Peyer's patch (tissue), 4 donors: ENCODE measurements at places on chromosomes 3 and 15. TPM values are rescaled to one million over a fixed set of nuclear protein-coding genes. Genes with fewer than 3 reads are reported as not detected.

Gene IL17RD
- total RNA-seq: 0.95 TPM

Gene FRMD4B
- total RNA-seq: 27.2 TPM

Gene EBLN2
- 8.2 TPM for total RNA-seq

Gene HTR3E
- total RNA-seq: 1.2 TPM

Gene GOLGA6L22
- not detected for total RNA-seq

Gene ILDR1
- 4.7 TPM for total RNA-seq

Gene RASL12
- total RNA-seq: 5.1 TPM

Gene SUCNR1
- 0.35 TPM for total RNA-seq

Gene KIF15
- total RNA-seq: 0.85 TPM

Gene GOLGB1
- 134 TPM for total RNA-seq

Gene PLSCR2
- total RNA-seq: not detected

Gene TEX55
- not detected for total RNA-seq

Gene ZNF774
- 11.7 TPM for total RNA-seq

Gene FBLN2
- total RNA-seq: 31.4 TPM

- H3K36me3 ChIP-seq: no peaks in the 10 kb centered on the region
- H3K4me3 ChIP-seq: no peak overlapping the region
- no peaks in the 10 kb centered on the region for H3K27me3 ChIP-seq
- no peak overlapping the region for H3K27ac ChIP-seq
- no peak for DNase-seq
Observed at GRCh38 chr3:63576846-63577245, 75.6 kb upstream of the SNTN start.

DNA sequence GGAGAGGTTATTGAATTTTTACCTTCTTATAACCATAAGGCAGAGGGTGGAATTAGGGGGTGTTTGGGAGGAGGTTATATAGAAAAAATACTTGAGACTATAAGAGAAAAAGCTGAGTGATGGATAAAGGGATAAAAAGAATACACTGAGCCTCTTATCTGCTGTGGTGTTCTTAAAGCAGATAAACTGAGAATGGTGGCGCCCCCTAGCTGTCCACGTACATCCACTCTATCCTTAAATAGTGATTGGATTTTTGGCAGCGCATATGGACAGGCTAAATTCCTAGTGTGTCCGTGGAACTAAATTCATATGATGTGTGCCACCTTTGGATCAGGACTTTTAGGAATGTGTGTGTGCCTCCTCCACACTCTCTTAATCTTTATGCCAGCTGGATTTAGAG lies 121.1 kb downstream of the OXSM start:
- no peaks in the 10 kb centered on the region for H3K36me3 ChIP-seq
- DNase-seq: peak; percentile 52

DNA sequence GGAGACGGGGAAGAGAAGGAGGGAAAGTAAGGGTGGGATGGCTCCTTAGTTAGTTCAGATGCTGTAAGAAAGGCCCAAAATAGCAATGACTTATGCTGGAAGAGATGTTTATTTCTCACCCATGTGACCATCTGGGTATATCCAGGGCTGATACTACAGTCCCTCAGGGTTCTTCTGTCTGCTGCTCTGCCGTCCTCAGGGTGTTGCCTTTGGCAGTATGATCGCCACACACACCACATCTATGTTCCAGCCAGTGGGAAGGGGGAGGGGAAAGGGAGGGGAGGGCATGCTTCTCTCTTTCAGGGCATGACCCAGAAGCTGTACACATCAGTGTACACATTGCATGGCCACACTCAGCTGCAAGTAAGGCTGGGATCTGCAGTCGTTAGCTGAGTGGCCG lies 10.2 kb downstream of the CD276 start:
- no peak overlapping the region for H3K4me3 ChIP-seq
- peaks cover 6% of the 10 kb centered on the region for H3K4me1 ChIP-seq
- no peaks in the 10 kb centered on the region for H3K27me3 ChIP-seq
- no peak overlapping the region for H3K27ac ChIP-seq
- DNase-seq: peak; percentile 18
- H3K36me3 ChIP-seq: no peaks in the 10 kb centered on the region

GRCh38 chr3:98784666-98785600 lies 21.8 kb downstream of the ST3GAL6 start:
- H3K4me1 ChIP-seq: no peaks in the 10 kb centered on the region
- H3K4me3 ChIP-seq: no peak overlapping the region
- DNase-seq: no peak
- H3K36me3 ChIP-seq: no peaks in the 10 kb centered on the region

DNA sequence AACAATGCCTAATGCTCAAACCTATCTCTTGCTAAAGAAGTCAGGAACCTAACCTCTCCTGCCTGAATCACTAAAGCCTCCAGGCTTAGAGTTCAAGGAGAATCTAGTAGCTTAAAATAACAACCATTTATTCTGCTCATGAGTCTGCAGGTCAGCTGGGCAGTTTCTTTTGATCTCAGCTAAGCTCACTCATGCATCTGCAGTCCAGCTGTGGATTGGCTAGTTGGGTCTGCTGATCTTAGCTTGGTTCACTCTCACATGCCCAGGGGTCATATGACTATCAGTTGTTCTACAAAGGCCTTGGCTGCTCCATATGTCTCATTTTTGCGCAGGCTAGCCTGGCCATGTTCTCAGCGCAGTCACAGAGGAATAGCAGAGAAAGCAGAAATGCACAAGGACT lies 109.2 kb upstream of the STT3B start:
- no peaks in the 10 kb centered on the region for H3K36me3 ChIP-seq
- H3K4me3 ChIP-seq: no peak overlapping the region

GRCh38 chr3:126621171-126621570 lies 33.8 kb downstream of the TXNRD3 start:
- no peaks in the 10 kb centered on the region for H3K36me3 ChIP-seq
- H3K27me3 ChIP-seq: no peaks in the 10 kb centered on the region

- no peaks in the 10 kb centered on the region for H3K27me3 ChIP-seq
- H3K36me3 ChIP-seq: no peaks in the 10 kb centered on the region
- H3K4me3 ChIP-seq: no peak overlapping the region
- DNase-seq: no peak
- H3K4me1 ChIP-seq: no peaks in the 10 kb centered on the region
Observed at GRCh38 chr3:56277236-56277635, 191.0 kb downstream of the ERC2 start.

GRCh38 chr15:66017000-66017399 lies 147.7 kb downstream of the RAB11A start:
- no peak overlapping the region for H3K4me3 ChIP-seq
- no peaks in the 10 kb centered on the region for H3K27me3 ChIP-seq
- DNase-seq: no peak
- H3K27ac ChIP-seq: no peak overlapping the region
- H3K4me1 ChIP-seq: no peaks in the 10 kb centered on the region

DNA sequence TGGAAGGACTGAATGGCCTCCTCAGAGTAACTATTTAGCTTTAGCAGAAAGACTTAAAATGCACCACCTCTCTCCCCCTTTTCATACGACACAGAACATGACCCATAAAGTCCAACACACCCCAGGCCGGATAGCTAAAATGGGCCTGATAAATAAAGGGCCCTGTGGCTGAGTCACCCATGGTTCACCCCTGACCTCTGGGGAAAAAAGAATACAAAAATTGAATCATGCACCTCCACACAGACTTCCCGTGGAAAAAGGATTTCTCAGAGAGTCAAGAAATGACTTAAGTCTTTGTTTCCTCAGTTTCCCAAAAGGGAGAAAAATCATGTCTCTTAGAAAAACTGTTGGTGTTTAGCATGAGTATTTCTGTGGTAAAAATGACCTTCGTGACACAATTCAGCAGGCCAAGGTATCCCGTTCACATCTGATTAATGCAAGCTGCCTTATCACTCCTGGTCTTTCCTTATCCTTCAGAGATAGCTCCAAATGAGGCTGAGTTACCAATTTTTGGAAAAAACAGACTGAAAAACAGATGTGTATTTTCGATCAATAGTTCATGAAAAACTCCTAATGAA lies 34.0 kb upstream of the ARHGEF3 start:
- H3K27ac ChIP-seq: no peak overlapping the region
- no peak overlapping the region for H3K4me3 ChIP-seq
- no peak for DNase-seq
- H3K4me1 ChIP-seq: no peaks in the 10 kb centered on the region

DNA sequence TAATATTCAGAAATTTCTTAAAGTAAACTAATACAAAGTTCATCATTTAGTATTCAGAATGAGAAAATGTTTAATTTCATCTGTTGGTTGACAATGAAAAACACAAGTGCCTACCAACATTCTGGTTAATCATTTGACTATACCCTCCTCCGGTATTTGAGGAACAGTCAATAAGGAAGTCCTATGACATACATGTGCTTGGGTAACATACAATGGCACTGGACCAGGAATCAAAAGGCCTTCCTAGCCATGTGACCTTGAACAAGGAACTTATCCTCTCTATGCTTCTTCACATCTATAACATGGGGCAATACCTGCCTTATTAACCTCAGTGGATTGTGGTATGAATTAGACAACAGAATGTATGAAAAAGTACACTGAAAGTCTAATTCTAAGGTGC lies 65.8 kb downstream of the ZNF280D start:
- H3K27me3 ChIP-seq: no peaks in the 10 kb centered on the region
- no peak overlapping the region for H3K4me3 ChIP-seq
- no peaks in the 10 kb centered on the region for H3K4me1 ChIP-seq
- no peak for DNase-seq
- no peak overlapping the region for H3K27ac ChIP-seq

DNA sequence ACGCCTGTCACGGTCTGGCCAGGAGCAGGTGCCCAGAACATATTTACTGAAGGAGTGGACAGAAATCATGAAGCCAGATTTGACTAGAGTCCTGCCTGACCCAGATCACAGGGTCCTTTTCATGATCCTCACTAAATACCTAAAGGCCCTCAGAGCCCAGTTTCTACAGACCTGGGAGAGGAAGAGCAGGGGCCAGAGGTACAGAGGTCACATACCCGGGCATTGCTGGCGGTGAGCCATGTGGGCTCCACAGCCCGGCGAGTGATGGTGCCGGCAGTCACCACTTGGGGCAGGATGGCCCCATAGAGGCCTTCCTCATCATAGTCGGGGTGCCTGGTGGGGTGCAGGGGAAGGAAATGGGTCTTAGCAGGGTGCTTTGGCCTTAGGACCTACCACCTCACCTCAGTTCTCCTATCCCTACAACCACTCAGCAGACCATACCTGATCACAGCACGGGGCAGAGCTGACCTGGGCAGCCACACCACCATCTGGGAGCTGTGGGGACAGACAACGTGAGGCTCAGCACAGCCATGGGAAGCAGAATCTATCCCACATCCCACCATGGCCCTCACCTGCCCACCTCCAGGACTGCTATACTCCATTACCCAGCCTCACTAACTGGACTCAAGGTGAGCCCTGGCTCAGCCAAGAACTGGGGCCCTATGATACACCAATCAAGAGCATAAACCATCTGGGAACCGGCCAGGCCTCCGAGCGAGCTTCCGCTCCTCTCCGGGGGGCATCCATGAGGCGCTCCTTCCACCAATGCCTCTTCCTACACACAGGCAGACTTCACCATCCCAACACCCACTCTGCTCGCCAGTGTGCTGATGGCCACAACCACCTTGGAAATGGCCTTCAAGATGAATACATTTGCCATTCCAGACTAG lies 12.9 kb downstream of the POLG start:
- H3K36me3 ChIP-seq: peaks cover 5% of the 10 kb centered on the region
- H3K4me1 ChIP-seq: no peaks in the 10 kb centered on the region
- no peak overlapping the region for H3K27ac ChIP-seq
- DNase-seq: peak; percentile 69
- no peak overlapping the region for H3K4me3 ChIP-seq

- H3K4me3 ChIP-seq: no peak overlapping the region
- no peaks in the 10 kb centered on the region for H3K4me1 ChIP-seq
- H3K36me3 ChIP-seq: no peaks in the 10 kb centered on the region
- DNase-seq: no peak
Observed at GRCh38 chr15:31598620-31599019, 272.0 kb downstream of the KLF13 start.

DNA sequence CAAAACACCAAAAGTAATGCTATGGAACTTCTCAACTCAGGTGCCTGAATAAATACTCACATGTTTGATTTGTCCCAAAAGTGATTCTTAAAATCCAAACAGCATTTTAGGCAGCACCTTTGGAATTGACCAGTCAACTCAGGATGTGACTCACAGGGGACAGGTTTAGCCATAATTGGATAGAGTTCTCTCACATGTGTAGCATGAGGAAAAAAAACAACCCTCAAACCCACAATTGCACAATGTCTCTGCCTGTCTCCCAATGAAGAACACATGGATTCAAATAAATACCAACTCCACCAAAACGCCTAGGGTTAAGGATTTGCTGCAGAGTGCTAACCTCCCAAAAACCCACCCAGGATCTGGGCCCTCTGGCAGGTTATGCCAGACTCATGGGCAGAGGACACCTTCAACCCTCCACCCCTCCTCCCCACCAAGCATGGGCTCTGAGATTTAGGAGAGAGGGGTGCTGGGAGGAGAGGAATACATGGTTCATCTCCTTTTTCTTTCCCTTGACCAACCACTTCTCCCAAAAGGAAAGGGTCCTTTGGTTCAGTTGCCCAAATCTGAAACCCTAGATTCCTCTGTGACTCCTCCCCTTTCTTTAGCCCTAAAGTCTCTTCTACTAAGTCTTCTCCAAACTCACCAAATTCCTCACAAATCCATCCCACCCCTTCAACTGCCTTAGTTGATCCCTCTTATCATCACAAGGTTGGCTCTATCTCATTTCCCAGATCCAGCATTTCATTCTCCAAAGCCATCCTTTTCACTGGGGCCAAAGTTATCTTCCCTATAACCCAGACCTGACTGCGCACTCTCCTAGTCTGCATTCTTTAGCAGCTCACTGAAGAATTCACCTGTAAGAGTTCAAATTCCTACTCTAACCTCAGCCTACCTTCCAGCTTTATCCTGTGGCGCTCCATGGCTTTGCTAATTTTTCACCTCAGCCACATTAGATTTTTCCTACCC lies 7.7 kb downstream of the RYK start:
- H3K4me1 ChIP-seq: no peaks in the 10 kb centered on the region
- no peaks in the 10 kb centered on the region for H3K36me3 ChIP-seq
- no peak overlapping the region for H3K4me3 ChIP-seq
- no peaks in the 10 kb centered on the region for H3K27me3 ChIP-seq
- DNase-seq: no peak

DNA sequence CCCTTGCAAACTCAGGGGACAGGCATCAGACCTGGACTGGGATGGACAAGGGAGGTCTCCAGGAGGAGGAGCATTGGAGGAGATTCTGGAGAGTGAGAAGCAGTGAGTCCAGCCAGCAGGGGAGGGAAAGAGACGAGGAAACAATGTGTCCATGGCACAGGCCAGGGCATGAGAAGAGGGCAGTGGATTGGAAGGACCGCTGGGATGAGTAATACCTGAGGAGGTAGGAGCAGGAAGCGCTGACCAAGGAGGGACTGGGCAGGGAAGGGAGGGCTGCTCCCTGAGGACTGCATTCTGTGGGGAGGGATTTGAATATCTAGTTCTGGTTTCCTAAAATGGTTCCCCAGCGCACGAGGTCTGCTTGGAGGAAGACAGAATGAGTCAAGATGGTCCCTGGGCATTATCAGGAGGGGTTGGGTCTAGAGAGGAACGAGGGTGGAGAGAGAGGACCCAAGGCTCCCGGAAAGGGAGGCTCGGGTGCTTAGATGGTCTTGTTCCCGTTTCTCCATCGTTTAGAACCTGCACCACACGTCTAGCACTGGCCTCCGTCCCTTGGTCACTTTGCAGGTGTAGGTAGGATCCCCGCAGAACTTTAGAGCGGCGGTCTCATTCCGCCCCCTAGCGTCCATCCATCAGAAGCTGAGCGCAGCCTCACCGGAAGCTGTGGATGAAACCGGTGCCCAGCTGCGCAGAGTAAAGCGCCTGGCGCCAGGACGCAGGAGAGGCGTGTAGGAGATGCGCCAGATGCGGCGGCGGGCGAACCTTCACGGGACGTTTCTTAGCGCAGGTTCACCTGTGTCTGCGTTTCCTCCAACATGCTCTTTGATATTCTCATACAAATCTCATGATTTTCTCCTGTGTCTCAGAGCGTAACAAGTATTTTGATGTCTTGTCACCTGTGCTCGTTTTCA lies 190.7 kb upstream of the NDN start:
- H3K36me3 ChIP-seq: no peaks in the 10 kb centered on the region
- no peak overlapping the region for H3K27ac ChIP-seq
- peak; percentile 53 for DNase-seq
